Epithelial cell of alveolus of lung (primary cell): ENCODE measurements at places on chromosomes 5 and 9. TPM values are rescaled to one million over a fixed set of nuclear protein-coding genes. Genes with fewer than 3 reads are reported as not detected.

Gene RFX3
- total RNA-seq, result 1.4 and 13.3 TPM in 2 replicates

Gene GMCL2
- not detected in 2 replicates for total RNA-seq

Gene FAM53C
- 25.9 and 41.4 TPM in 2 replicates for total RNA-seq

Gene GBA2
- total RNA-seq, result 14.7 and 19.6 TPM in 2 replicates

Gene NFIB
- total RNA-seq, result 20.4 and 25.9 TPM in 2 replicates

Gene PLAC8L1
- total RNA-seq, result not detected in 2 replicates

Gene PCDHA9
- total RNA-seq, result under 0.01 TPM in 1 of 2 replicates, not detected in the other

Gene IL9
- total RNA-seq, result not detected in 2 replicates

Gene FOXD4L4
- total RNA-seq, result under 0.01 and 0.08 TPM in 2 replicates

Gene PKD2L2
- not detected in 2 replicates for total RNA-seq

Gene MED22
- total RNA-seq, result 19.3 and 20.9 TPM in 2 replicates

Gene CDX1
- total RNA-seq, result 0.78 TPM in 1 of 2 replicates, not detected in the other

Gene NEURL1B
- total RNA-seq, result 6.1 and 6.7 TPM in 2 replicates

Gene GABBR2
- 4.2 and 7.4 TPM in 2 replicates for total RNA-seq

Gene SLC4A9
- total RNA-seq, result not detected in 2 replicates

Gene CACNA1B
- under 0.01 and 0.13 TPM in 2 replicates for total RNA-seq

Gene SPATA31D1
- not detected in 2 replicates for total RNA-seq

Gene MSX2
- total RNA-seq, result 3.7 and 5.2 TPM in 2 replicates
